ENCODE measurements at places on chromosomes 1 and 21.

- DNase-seq: no peak
Observed at GRCh38 chr1:51414811-51415210, 84.4 kb upstream of the TTC39A start.

- DNase-seq: peak; percentile 84
Observed at GRCh38 chr1:213984387-213985208, 3.2 kb upstream of the PROX1 start.

- no peak for DNase-seq
Observed at GRCh38 chr1:190178827-190179226, 298.8 kb downstream of the BRINP3 start.

- no peak for DNase-seq
Observed at GRCh38 chr1:159931101-159931794, 5.9 kb upstream of the TAGLN2 start.

- peak; percentile 81 for DNase-seq
Observed at GRCh38 chr1:88998716-88999115, 6.3 kb upstream of the KYAT3 start.

DNA sequence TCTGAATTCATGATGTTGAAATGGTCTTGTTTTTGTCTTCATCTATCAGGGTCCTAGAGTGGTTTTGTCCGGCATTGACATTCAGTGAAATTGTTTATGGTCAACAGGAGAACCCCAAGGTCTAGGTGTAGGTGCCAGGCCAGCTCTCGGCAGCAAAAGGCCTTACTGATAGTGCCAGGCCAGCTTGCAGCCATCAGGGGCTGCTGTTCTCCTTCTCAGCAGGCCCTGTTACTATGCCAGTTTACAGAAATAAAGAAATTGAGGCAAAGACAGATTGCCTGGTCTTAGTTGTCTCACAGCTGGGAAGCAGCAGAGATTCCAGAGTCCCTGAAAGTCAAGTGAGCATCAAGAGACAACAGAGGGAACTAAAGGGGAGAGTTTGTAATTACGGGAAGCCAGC, 12.0 kb downstream of the HMGB4 start:
- DNase-seq: no peak

DNA sequence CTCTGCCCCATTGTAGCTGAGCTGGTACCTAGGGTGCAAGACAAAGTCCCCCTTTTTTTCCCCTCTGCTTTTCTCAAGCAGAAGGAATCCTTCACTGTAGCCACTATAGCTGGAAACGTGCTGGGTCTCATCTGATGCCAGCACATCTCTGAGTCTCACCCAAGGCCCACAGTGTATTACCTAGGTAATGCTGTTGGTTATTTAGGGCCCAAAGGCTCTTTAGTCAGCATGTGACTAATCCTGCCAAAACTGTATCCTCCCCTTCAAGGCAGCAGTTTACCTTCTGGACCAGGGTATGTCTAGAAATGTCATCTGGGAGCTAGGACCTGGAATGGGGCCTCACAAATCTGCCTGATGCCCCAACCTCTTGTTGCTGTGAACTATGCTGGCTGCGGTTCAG, 423.4 kb downstream of the NUF2 start:
- no peak for DNase-seq

Data from NCI-H146 (cell line).